Activated T-helper 17 cell treated with anti-CD3 and anti-CD28 coated beads, Interleukin-2, amount 50 U/mL, for 72 hours (primary cell): ENCODE measurements at places on chromosomes 7 and 10. TPM values are rescaled to one million over a fixed set of nuclear protein-coding genes. Genes with fewer than 3 reads are reported as not detected.

HGF gene
- total RNA-seq, result not detected

CALN1 gene
- not detected for total RNA-seq

NET1 gene
- total RNA-seq, result 39.6 TPM

ZNF727 gene
- total RNA-seq, result 0.45 TPM

SFXN3 gene
- total RNA-seq, result 150 TPM

LRRC61 gene
- 61.6 TPM for total RNA-seq

NRAP gene
- total RNA-seq, result not detected

SLC18A3 gene
- total RNA-seq, result not detected

MRPS24 gene
- 113 TPM for total RNA-seq

MYO1G gene
- total RNA-seq, result 649 TPM

PRSS37 gene
- not detected for total RNA-seq

ARHGAP22 gene
- 0.32 TPM for total RNA-seq

LBX1 gene
- not detected for total RNA-seq

DRGX gene
- total RNA-seq, result not detected

NRF1 gene
- total RNA-seq, result 22.5 TPM

NYAP1 gene
- 0.15 TPM for total RNA-seq

SLC25A28 gene
- 39.2 TPM for total RNA-seq

ATE1 gene
- 16.5 TPM for total RNA-seq

DNA sequence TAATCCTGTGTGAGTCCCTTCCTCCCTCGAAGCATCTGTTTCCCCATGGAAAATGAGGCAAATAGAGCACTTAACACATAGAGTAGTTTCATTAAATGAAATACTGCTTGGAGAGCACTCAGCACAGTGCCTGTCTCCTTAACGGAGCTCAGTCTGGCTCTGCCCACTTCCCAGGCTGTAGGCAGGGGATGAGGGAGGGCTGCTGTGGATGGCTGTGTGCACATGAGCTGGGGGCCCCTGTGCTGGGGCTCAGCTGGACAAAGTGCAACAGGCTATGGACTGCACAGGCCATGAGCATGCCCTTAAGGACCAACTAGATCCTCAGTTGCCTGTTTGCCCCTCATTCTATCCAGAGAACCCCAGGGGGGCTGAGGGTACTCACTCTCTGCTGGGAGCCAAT is 14.5 kb downstream of the ZCCHC24 start:
- ATAC-seq, result no peak

DNA sequence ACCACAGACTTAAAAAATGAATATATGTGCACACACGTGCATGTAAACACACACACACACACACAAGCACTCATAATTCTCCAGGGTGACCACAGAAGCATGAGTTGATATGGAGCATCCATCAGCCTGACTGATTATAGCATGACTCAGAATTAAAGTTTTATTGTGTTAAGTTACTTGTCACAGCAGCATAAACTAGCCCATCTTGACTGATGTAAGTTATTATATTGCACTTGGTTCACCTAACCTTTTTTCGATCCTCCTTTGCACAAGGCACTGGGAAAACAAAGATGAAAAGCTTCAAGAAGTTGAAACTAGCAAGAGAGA is 18.8 kb upstream of the SLC35G1 start:
- no peak for ATAC-seq

GRCh38 chr7:36567699-36568451 is 156.4 kb downstream of the AOAH start:
- no peak for ATAC-seq

DNA sequence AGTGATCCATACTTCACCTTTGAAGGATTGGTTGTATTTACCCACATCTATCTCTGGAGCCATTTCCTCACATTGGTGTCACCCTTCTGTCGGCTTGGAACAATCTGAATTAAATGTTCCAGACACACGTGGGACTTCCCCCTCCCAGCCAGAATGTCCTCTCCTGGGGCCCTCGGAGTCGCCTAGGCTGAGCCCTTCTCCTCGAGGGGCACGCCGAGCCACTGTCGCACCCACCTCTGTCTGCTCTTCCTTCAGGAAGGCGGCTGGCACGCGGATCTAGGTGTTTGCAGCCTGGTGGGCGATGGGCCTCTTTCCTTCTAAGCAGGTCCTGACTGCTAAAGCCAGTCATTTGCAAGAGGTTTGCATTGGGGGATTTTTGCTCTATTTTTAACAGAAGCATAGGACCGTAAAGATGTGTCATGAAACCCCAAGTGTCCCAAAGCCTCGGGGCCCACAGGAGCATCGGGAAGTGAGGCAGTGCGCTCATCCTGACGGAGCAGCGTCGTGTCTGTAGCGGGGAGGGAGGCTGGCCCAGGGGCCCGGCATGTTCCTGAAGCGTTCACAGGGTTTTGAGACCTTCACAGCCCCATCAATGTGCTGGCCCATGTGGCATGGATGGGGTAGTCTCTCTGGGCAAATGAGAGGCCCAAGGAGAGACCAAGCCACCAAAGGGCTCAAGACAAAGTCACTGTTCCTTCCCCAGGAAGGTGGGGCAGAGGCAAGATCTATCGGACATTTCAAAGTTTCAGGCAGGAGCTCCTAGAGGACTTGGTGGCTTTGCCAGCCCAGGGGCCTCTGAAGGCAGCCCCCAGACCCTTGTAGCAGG is 86.7 kb downstream of the RGS10 start:
- no peak for ATAC-seq

- ATAC-seq, result no peak
These were observed 185.6 kb downstream of the LRRC4 start for GRCh38 chr7:127845522-127846214.

DNA sequence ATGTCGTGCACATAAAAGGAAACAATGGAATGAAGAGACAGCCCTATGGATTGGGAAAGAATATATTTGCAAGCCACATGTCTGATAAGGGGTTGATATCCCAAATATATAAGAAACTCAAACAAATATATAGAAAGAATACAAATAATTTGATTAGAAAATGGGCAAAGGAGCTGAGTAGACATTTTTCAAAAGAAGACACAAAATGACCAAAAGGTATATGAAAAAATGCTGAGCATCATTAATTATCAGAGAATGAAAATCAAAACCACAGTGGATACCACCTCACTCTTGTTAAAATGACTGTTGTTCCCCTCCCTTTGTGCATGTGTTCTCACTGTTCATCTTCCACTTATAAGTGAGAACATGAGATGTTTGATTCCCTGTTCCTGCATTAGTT is 175.3 kb downstream of the CNTNAP2 start:
- ATAC-seq, result no peak

- ATAC-seq, result no peak
These were observed 379.2 kb upstream of the GHITM start for GRCh38 chr10:83760142-83760541.

DNA sequence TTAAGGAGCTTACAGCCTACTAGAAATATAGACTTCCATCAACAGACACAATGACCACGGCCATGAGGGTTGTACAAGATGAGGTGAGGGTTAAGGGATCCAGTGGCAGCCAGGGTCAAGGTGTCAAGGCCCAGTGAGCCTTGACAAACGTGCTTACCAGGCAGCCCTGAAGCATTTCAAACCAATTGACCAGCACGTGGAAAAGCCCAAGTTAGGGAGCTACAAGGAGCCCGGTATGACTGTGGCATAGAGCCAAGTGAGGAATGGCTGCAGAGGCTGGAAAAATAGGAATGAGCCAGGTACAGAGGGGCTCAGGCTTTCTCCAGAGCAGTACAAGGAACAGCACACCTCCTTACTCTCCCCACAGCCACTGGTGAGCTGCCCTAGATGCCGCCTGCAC is 12.7 kb downstream of the AFAP1L2 start:
- no peak for ATAC-seq

DNA sequence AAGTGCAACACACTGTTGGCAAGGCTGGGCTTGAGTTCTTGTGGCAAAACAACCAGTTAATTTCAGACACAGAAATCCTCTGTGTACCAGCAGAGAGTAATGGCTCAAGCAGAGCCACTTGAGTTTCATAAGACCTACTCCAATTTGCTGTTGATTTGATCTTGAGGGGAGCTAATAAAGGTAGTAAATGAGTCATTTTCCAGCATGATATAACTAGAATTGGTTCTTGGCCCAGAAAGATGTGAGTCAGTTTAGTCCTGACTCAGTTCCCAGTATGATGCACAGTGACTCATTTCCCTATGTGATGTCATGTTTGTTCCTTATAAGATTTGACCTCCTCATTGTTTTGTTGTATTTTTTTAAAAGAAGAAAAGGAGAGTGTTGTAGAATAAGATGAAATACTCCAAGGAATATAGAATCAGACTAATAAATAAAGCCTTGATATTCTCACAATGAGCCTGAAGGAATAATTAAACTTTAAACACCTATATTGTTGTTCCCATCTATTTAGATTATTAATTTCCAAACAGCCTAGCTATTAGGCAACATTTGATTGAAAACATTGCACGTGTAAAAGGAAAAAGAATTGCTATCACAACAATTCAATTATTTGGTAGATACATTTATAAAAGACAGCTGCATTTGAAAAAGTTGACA is 186.2 kb downstream of the REEP3 start:
- ATAC-seq, result peak; percentile 97

- ATAC-seq, result no peak
These were observed 18.4 kb upstream of the GOLGA7B start for GRCh38 chr10:97831259-97831658.

GRCh38 chr10:62736168-62736546 is 68.4 kb upstream of the ADO start:
- ATAC-seq, result no peak

DNA sequence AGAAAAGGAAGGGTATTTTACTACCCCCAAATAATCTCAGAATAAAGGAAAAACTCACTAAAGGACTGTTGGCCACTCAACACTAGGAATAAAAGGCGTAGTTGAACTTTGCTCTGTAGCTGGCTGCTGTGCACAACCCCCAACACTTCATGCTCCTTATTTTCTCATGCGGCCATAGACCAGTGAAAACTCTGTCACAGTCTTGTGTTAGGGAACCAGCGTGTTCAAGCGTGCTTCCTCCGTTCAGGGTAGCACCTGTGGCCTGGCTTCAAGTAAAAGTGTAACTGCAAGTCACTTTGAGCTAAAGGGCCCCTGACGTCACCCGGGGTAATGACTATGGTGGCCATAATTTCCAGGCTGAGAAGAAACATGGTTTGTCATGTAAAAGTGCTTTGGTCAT is 27.0 kb downstream of the BLNK start:
- ATAC-seq, result no peak

DNA sequence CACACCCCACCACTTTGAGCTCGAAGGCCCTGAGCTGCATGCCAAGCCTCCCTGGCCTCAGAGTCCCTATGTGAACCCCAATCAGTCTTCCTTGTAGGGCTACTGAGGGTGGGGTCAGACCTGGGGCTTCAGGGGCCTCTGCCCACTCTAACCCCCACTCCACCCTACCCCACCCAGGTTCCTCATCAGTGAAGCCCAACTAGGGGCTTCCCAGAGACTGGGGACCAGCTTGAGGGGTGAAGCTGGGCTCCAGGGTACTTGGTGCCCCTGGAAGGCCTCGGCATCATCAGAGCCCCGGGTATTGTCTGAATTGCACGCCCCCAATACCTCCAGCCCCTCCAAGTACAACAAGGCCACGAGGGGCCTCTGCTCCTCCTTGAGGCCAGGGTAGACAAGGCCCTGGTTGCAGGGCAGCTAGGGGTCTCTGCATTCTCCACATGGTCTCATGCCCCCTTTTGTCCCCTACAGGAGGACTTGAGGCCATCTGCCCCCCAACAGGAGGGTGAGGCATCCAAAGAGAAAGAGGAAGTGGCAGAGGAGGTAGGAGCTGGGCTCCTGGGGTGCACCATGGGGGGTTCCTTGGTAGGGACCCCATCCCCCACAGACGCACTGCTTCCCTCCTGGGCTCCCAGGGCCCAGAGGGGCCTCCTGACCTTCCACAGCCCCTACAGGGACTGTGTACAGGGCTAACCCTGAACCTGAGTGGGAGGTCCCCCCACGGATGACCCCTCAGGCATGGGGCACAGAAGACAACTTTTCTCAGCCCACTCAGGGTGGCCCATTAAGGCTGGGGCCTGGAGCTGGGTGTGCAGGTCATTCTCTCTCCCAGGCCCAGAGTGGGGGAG is 4.0 kb downstream of the SNCG start:
- ATAC-seq, result no peak

DNA sequence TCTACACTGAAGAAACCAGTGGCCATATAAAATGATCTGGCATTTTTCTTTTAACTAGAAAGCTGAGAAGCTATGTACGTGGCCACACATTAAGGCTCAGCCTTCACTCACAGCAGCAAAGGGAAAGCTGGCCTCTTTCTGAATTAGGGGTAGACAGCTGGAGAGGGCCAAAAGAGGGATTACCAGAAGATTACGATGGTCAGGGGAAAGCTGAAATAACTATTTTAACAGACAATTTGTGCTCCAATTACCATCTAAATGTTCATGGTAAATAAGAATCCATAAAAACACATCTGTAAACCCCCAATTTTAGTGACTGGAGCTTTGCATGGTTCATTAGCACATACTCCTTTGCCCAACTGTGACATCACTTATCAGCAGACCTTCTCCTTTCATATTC is 314.3 kb downstream of the HPSE2 start:
- ATAC-seq, result no peak

DNA sequence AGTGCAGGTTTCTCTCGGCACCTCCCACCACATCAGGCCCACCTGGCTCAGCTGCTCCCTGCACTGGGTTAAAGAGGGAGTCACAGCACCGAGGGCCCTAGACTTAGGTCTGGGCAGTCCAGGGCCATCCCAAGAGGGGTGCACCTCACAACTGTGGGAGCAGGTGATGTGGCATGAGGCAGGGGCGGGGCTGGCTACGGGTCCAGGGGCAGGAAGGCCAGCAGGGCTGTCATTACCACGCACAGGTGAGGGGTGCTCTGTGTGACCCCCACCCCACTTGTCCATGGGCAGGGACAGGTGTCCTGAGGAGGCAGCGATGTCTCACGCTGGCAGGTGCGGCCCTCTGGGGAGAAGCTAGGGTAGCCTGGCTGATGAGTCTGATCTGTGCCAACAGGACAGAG is 40.5 kb upstream of the DPYSL4 start:
- no peak for ATAC-seq

DNA sequence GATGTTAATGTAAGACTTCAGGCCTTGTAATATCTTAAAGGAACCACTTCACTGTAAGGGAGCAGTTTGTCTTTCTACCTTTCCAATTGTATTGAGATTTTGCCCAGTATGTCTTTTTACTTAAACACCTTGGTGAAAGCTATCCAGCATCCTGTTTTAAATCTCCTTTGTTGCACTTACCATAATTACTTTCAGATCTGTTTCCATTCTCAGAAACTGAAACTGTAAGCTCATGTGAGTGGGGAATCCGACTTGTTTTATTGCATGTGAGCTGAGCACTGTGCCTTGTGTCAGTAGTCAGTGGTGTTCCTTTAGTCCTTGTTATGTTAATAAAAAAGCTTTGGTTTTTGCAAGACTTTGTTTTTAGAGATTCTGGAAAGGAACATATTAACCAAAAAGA is 42.2 kb downstream of the BMPR1A start:
- ATAC-seq, result peak; percentile 44

- ATAC-seq, result no peak
These were observed 106.0 kb downstream of the UPF2 start for GRCh38 chr10:11936389-11937152.

DNA sequence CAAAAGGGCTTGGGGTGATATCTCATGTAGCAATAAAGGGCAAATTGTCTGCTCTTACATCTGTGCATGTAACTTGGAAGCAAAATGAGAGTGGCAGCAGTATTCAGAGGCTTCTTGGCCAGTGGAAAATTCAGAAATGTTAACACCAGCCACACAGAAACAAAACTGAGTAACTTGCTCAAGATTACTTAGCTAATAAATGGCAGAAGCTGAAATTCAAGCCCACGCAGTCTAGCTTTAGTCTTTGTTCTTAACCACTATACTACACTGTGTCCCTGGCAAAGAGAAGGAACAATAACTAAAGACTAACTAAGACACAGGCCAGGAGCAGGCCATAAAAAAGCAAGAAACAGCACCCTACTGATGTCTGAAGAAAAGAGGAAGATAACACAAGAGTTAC is 185.9 kb upstream of the ASAH2 start:
- ATAC-seq, result no peak

GRCh38 chr7:10799475-10799874 is 174.2 kb upstream of the PHF14 start:
- no peak for ATAC-seq
